ENCODE measurements at places on chromosomes 6 and 20.

DNA sequence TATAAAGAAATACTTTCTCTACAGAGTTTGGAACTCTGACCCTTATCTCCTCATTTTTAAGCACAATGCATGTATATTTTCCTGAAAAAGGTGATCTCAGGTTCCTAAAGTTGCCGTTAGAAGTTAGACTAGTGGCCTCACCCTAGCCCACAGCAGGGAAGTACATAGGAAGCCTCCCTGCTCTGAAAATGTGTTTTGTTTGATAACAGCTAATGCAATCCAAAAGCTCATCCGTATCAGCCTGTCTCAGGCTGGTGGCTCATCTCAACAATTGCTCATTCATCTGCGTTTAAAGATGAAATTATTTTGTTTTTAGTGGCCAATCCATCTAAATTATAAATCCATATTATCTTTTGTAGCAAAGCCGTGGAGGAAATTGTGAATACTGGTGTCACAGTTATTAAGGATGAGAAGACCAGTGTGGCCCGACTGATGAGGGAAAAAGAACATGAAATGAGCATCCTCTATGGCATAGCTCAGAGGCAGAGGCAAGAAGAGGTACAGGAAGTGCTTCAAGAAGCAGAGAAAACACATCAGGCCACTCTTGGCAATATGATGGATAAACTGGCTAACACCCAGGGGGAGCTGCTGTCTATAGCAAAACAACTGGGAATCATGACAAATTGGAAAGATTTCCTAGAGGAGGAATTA lies 20.1 kb downstream of the C6orf163 start:
- no peak for DNase-seq

DNA sequence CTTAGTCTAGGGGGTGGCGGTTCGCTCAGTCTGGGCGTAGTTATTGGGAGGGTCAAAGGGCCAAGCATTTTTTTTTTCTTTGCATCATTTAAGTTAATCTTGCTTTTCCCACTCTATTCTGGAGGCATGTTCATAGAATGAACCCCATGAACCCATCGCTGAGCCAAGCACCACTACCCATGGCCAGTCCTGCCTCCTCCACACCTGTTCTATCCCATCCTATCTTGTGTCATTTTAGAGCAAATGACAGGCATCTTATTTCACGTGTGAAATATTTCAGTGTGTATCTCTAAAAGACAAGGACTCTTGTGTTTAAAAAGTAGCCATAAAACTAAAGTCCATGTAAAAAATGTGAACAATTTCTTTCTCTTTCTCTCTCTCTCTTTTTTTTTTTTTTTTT lies 13.9 kb downstream of the SRC start:
- no peak for DNase-seq

DNA sequence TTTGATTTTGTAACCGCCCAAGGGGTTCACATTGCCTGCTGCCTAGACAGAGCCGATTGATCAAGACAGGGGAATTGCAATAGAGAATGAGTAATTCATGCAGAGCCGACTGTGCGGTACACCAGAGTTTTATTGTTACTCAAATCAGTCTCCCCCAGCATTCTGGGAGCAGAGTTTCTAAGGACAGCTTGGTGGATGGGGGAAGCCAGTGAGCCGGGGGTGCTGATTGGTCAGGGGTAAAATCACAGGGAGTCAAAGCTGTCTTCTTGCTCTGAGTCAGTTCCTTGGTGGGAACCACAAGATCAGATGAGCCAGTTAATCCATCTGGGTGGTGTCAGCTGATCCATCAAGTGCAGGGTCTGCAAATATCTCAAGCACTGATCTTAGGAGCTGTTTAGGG lies 60.0 kb upstream of the EZR start:
- no peak for DNase-seq

DNA sequence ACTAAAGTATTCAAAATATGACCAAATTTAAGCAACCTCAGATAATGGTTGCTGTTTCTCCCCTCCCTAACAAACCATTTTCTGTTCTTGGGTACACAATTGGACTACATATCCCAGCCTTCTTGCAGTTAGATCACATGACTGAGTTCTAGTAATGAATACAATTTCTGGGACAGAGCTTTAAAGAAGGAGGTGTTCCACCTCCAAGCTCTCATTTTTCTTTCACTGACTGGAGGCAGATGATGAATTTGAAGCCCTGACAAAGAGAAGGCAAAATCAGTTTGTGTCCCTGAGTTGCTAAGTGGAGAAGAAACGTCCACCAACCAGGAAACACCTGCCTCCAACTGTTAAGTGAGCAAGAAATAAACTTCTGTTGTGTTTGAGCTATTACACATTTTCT lies 117.2 kb downstream of the LCA5 start:
- peak; percentile 76 for DNase-seq

DNA sequence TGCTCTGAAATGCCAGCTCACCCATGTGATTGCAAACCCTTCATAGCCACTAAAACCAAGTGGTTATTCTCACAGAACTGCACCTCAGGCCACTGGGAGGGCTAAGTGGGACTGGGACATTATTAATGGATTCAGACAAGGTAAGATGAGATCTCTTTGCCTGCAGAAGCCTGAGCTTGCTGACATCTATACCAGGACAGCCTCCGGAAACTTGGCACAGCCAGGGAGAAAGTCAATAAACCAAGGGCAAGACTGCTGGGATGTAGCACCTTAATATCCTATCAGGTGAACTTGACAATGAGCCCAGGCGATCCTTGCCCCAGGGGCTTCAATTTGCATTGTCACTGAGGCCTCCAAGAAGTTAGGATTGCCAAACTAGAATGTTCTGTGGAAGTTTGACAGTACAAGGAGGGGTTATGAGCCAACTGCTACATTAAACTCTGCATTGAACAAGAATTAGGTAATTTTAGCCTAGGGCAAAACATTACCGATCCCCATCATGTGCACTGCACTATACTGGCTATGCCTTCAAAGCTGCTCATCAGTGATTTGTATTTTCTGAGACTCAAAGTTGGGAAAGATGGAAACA lies 60.1 kb upstream of the RALGAPA2 start:
- DNase-seq, result no peak

DNA sequence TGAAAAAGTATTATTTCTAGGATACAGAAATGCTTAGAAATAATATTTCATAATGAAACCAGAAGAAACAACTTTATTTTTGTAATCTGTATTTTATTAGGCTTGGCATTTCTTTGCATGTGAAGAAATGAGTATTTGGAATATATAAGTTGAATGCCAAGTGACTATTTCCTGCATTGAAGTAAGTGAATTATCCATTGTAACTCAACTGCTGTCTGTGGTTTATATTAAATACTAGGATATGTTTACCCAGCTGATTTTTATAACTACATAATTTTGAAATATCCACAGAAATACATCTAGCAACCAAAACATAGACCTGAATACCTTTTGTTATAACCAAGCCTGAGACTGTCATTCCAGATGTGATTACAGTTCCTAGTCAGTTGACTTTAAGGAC lies 207.6 kb downstream of the THBS2 start:
- no peak for DNase-seq
